H1 (cell line): ENCODE measurements at places on chromosomes 13 and 19. TPM values are rescaled to one million over a fixed set of nuclear protein-coding genes. Genes with fewer than 3 reads are reported as not detected.
A peak's percentile ranks its signal among the peaks of the same experiment; 100 is the strongest.

Gene CCDC70
- total RNA-seq: not detected in 2 replicates

DNA sequence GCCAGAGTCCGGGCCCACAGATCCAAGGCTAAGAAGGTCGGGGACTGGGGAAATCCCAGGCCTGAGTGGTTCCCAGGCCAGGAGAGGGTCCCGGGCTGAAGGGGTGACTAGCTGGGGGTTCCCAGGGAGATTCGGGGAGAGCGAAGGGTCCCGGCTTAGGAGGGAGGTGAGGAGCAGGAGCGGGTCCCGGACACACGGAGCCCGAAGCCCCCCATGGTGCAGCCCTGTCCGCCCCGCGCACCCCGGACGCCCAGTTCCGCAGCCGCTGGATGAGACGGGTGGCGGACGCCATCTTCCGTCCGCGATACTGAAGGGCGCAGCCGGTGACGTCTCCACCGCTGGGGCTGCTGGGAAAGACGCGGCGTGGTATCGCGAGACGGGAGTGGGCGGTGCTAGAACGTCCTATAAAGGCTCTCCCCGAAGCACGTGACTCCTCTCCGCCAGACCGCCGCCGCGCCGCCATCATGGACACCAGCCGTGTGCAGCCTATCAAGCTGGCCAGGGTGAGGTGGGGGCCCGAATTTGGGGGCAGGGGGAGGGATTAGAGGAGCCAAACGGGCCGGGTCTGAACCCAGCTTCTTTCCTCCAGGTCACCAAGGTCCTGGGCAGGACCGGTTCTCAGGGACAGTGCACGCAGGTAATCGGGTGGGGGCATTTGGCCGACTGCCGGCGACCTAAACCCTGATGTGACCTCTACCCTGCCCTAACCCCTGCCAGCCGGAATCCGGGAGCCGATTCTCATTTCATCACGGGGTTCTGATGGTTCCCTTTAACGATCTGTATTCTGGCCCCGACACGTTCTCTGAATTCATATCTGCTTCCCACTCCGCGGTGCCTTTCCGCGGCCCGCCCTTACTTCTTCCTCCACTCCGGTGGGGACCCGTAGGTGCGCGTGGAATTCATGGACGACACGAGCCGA lies at the start of the genes NDUFA7 and RPS28:
TSS of gene NDUFA7 (minus strand) at position 309 of the 919 bp plus-strand sequence. CDS start at position 292, 17 bp downstream.
TSS of gene RPS28 (plus strand) at position 430 of the 919 bp plus-strand sequence. CDS start at position 465, 35 bp downstream.
- DNase-seq: peak; percentile 87

DNA sequence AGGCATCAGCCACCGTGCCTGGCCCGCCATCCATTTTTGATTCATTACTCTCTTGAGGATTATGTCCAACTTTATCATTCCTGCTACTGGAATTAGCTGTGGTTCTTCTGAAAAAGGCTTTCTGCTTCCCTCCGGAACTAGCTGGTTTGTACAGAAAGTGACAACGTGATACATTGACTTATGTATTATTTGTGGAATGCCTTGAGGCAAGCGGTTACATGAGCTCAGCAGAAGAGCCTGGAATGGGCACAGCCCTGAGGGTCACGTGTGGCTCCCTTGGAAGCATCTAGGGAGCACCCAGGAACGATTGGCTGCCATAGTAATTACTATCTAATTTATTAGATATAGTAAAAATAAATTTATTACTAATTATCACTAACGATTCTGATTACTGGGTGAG lies 14.4 kb upstream of the RETN start:
- DNase-seq: no peak

- DNase-seq: no peak
These were observed 20.7 kb downstream of the SAMD4B start for GRCh38 chr19:39362682-39363657.

DNA sequence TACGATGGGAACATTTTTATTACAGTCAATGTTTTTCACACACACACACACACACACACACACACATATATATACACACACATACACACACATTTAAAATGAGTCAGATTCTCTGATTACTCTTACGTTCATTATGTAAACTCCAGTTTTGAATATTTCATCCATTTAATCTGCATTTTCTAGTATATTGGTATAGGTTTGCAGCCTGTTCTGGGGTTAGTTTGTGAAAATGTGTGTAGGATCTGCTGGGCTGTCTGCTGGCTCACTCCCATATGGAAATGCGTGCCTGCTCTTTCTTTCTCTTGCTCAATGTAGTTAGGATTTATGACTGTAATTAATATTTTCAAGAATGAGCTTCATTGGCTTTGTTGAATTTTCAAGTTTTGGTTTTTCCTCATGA lies 7.1 kb downstream of the LILRB2 start:
- DNase-seq: no peak

DNA sequence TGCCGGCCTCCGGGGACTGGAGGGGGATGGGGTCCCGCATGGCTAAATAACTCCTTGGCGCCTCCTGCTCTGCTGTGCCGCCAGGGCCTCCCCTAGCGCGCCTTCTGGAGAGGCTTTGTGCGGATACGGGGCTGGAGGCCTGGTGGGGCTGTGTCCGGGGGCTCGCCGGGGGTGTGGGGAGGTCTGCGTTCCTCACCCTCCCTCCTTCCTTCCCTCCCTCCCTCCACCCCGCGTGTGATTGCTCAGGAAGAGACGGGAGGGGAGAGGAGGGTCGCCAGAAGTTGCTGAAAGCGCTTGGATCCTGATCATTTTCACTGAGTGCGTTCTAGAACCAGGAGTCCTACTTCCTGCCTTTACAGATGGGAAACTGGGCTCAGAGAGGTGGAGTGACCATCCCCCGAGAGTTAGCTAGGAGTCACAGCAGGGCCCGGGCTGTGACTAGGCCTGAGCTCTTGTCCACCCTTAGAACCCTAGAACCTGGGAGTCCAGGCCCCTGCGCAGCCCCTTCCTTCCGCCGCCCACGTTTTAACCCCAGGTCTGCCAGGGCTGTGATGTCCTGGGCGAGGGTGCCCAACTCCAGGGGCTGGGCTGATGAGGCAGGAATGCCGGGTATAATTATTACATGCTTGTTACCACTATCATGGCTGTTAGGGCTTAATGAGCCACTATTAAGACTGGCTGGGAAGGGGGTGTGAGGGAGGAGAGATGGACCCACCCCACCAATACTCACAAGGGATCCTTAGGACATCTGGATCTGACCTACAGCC lies 782 bp upstream of the JUND start:
- DNase-seq: no peak

- DNase-seq: no peak
These were observed 124.9 kb downstream of the KCNRG start for GRCh38 chr13:50140153-50140552.

GRCh38 chr19:10226376-10227025 lies 4.6 kb downstream of the S1PR2 start:
- DNase-seq: no peak

- peak; percentile 15 for DNase-seq
These were observed 16.1 kb downstream of the LGALS16 start for GRCh38 chr19:39671739-39672363.

Gene TMEM145
- 4.7 and 5.0 TPM in 2 replicates for total RNA-seq

DNA sequence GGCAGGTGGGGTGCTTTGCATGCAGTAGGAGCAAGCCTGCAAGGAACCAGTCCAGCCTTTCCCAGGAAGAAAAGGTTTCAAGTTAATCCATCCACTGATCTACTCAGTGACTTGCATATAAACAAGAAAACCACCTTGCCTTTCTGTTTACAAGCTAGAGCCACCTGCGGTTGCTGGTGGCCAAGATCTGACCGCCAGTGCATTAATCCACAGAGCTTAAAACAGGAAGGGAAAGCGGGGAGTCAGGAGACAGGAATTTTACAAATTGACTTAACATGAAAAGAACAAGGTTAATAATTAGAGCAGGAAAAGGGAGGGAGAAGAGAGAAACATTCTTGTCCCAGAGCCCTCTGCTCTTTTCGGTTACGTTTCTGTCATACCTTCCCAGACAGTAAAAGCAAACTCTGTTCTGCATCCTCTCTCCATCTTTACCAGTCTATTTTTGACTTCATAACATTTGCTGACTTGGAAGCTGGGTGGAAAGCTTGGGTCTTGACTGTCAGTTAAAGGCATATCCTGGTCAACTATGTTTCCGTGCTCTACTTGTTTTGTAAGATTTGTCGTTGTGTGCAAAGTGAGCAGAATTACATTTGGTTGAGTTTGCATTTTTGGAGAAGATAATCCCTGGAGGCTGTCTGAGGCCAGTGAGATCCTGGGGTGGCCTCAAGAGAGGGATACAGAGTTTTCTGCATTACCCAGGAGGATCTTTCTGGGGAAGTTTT lies 760.6 kb downstream of the EFNB2 start:
- no peak for DNase-seq

Gene TMPRSS9
- 0.19 and 0.33 TPM in 2 replicates for total RNA-seq

GRCh38 chr19:48396824-48397176 lies 3.3 kb downstream of the GRIN2D start:
- no peak for DNase-seq

Gene C19orf85
- total RNA-seq: 3.2 and 3.6 TPM in 2 replicates

Gene ZNF835
- 1.8 and 2.2 TPM in 2 replicates for total RNA-seq

GRCh38 chr19:39038098-39038497 lies 5.7 kb upstream of the FBXO27 start:
- DNase-seq: no peak

DNA sequence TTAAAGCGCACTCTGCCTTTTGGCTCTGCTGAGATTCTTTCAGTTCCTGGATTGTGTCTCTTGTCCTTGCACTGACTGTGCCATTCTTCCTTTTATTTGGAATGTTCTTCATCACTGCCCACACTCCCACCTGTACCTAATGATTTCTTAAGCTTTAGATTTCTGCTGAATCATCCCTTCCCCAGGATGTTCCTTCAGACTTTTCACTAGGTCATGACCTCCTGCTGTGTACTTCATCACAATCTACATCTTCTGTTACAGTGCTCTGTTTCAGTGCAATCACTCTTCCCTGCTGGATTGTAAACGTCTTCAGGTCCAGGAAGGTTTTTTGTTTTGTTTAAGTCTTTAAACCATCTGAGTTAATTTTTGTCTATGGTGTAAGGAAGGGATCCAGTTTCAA lies 281.0 kb downstream of the ATP8A2 start:
- DNase-seq: no peak

DNA sequence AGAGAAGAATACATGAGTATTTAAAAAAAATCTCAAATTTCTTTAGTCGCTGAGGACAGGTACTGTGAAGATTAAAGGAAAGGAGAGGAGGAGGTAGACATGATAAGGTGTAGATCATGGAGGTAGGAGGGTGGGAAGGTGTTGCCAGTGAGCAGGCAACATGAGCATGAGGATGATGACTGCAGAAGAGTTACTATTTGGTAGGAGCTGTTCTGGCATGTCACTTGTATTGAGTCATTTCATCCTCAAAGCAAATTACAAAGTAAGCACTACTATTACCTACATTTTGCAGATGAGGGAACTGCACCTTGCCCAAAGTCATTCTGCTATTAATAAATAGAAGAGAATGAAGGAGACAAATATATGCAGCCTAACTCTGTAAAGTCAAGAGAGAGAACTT lies 435.8 kb upstream of the KLF12 start:
- DNase-seq: no peak

GRCh38 chr13:97069050-97069815 lies 75.0 kb upstream of the OXGR1 start:
- DNase-seq: no peak

Gene KIR2DL3
- total RNA-seq: not detected in 2 replicates

Gene ZNF723
- total RNA-seq: not detected in 2 replicates

DNA sequence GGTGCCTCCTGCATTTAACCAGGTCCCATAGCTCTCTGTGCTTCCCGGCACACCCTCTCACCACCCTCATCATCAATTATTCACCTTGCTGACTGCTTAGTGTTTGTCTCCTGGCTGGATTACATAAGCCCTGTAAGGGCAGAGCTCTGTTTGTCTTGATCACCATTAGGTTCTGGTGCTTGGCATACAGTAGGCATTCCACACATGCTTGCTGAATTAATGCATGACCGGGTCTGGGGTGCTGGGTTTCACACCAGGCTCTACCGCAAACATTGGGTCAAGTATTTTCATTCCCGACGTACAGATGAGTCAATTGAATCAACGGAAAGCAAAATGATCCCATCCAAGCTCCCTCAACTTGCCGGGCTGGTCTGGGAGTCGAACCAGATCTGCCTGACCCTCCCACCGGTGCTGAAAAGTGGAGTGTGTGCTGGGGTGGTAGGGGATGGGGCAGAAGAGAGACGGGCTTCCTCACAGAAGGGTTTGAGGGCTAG lies 28.5 kb downstream of the VAV1 start:
- no peak for DNase-seq

Gene TGFBR3L
- total RNA-seq: 3.7 and 4.3 TPM in 2 replicates

Gene NDUFA3
- total RNA-seq: 175 and 177 TPM in 2 replicates

Gene CLEC4M
- total RNA-seq: not detected in 2 replicates

DNA sequence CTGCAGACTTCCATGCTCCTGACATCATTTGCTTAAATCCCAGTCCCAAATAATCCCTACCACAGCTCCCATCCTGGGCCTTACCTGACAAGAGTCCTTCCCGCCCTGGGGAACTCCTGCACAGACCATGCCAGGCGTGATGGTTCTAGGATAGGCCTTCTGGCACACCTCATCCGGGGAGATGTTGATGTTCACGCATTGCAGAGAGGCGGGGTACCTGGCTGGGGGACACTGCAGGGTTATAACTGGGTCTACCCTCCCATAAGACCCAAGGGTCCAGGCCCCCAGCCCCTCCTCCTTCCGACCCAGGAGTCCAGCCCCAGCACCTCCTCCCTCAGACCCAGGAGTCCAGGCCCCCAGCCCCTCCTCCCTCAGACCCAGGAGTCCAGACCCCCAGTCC lies 4.0 kb downstream of the KLK14 start:
- no peak for DNase-seq

DNA sequence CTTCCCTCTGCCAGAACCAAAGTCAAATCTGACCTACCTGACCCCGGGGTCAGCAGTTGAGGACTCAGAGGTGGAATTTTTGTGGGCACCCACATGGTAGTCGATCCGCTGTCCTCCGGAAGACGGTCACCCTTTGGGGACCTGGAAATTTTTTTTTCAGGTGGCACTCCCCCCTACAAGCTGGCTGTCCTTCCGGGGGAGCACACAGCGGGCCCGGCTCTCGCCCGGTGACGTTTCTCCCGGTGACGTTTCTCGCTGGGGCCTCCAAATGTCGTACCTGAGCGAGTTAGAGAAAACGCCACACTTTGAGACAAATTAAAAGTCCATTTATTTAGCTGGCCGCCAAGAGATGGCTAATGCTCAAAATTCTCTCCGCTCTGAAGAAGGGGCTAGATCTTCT lies 48.8 kb downstream of the ZFP14 start:
- DNase-seq: no peak

GRCh38 chr19:38277549-38277948 lies 13.2 kb downstream of the SPINT2 start:
- DNase-seq: no peak

Gene PSG1
- total RNA-seq: not detected in 2 replicates

Gene TRAPPC5
- 99.7 and 109 TPM in 2 replicates for total RNA-seq

- DNase-seq: no peak
These were observed 166.9 kb upstream of the GPR12 start for GRCh38 chr13:26927511-26927910.

Gene ARHGAP45
- 41.8 and 43.6 TPM in 2 replicates for total RNA-seq

GRCh38 chr13:100513987-100514670 lies 74.5 kb downstream of the GGACT start:
- DNase-seq: no peak

DNA sequence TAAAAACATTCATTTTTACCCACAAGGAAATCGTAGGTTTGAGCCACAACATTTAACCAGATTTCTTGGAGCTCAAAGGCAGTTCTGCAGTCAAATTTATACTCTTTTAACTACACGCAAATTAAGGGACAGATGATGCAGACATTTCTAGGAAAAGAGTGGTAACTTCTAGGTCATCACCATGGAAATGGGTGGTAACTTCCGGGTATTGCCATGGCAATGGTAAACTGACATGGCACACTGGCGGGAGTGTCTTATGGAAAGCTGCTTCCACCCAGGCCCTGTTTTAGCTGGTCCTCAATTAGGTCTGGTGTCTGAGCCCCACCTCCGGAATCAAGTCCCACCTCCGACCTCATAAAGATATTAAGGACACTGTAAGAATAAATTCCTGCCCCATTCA lies 10.4 kb upstream of the LYPD5 start:
- DNase-seq: no peak

Gene B3GNT3
- 1.5 and 1.8 TPM in 2 replicates for total RNA-seq

Gene ICAM4
- 1.3 and 1.5 TPM in 2 replicates for total RNA-seq

Gene SLC25A23
- 48.1 and 54.0 TPM in 2 replicates for total RNA-seq
